ENCODE measurements at places on chromosomes 16 and 17.

GRCh38 chr16:21610006-21610544, 10.7 kb downstream of the METTL9 start:
- DNase-seq: no peak

GRCh38 chr17:42361781-42362186, 26.5 kb downstream of the STAT3 start:
- no peak for DNase-seq

GRCh38 chr17:39667262-39667944, 850 bp upstream of the PNMT start:
- no peak for DNase-seq

GRCh38 chr16:79451196-79451816, 149.2 kb downstream of the MAF start:
- DNase-seq: no peak

DNA sequence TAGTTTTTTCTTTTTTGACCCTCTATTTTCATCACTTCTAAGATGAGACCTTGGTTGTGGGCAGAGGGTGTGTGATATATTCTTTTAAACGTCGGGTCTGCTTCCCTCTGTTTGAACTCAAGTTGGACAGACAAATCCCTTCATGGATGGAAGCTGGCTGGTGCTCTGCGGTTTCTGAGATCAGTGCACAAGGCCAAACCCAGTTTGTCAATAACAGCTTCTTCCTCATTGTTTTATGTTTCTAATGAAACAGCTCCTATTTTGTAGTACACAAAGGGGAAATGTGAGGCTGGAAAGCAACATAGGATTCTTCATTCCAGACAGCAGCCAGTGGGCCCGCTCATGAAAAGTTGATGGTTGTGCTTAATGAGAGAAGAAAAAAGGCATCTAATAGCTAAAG, 159.6 kb downstream of the PRKCA start:
- DNase-seq: no peak

GRCh38 chr17:27596566-27597187, 34.3 kb upstream of the LGALS9 start:
- no peak for DNase-seq

DNA sequence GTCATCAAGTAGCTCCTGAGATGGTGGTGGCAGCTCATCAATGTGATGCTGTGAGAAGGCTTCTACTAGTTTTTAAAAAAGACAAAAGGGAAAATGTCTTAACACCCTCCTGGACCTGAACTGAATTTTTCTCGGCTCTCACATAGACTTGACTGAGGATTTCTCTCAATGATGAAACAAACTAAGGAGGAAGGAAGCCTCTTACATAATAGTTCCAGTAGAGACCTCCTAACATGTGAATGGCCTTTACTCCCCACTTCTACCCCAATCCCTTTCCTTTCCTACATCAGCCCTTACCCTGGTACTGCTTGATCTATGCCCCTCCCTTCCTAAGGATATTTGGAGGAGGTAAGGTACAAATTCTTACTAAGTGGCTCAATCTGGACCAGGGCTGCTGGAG, 54.8 kb upstream of the MTMR4 start:
- no peak for DNase-seq

DNA sequence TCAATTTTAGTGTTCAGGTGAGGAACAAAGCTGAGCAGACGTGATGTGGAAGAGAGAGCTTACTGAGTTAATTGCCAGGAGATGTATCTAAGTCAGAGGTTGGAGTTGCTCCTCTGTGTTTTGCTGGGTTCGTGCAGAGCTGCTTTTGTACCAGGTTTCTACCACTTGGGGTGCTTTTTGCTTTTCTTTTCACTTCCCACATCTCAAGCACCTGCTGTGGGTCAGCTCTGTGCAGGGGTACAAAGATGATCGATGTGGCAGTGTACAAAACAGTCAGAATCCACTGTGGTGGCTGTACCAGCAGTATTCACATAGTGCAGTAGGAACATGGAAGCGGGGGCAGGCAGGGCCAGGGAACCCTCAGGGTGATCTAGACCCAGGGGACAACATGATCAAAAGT, 14.8 kb downstream of the UNK start:
- DNase-seq: no peak

DNA sequence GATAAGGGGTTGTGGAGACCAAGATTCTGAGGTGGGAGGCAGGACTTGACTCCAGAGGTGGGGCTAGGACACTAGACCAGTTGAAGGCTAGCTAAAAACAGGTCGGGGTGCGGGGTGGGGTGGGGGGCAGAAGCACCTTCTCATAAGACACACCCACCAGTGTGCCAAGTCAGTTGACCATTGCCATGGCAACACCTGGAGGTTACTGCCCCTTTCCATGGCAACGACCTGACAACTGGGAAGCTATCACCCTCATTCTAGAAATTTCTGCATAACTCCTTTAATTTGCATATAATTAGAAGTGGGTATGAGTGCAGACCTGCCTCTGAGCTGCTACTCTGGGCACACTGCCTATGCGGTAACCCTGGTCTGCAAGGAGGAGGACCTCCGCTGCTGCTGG, 53.9 kb upstream of the ALOX12 start:
- no peak for DNase-seq

GRCh38 chr16:84714028-84714427, 14.2 kb downstream of the USP10 start:
- DNase-seq: no peak

DNA sequence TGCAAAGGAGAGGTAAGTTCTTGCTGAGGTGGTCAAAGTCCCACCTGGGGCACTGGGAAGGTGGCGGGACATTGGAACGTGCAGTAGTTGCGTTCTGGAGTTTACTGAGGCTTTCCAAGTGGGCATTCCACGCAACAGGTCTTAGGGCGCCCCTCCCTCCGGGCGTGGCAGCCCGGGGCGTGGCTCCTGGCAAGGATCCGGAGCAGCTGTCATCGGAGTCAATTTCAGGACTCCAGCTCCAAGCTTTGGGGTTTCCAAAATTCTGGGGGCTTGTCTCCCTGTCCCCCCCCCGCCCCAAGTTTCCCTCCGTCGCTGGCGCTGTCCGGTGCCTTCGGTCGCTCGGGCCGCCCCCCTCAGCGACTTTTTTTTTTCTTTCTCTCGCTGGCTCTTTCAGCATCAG, 43.1 kb upstream of the AMZ2 start:
- no peak for DNase-seq

DNA sequence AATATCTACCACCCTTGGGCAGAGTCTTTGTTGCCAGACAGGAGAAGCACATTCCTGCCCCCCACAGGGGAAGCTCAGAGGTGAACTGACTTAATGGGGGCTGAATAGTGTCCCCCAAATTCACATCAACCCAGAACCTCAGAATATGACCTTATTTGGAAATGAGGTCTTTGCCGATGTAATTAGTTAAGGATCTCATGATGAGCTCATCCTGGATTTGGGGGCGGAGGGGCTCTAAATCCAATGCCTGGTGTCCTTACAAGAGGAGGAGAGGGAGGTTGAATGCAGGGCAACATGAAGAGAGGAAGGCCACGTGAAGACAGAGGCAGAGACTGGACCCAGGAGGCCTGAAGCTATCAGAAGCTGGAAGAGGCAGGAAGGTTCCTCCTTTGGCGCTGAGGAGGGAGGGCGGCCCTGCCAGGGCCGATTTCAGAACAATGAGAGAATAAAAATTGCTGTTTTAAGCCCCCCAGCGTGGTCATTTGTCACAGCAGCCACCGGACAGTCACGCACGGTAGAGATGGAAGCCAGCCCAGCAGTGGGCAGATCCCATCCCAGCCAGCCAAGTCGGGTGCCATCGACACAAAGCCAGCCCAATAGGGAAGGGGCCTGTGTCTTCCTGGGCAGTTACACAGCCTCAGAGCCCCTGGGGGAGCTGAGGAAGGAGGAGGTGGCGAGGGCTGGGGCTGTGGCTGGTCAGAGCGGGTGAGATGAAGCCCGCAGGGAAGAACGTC, 21.3 kb downstream of the C16orf74 start:
- no peak for DNase-seq

DNA sequence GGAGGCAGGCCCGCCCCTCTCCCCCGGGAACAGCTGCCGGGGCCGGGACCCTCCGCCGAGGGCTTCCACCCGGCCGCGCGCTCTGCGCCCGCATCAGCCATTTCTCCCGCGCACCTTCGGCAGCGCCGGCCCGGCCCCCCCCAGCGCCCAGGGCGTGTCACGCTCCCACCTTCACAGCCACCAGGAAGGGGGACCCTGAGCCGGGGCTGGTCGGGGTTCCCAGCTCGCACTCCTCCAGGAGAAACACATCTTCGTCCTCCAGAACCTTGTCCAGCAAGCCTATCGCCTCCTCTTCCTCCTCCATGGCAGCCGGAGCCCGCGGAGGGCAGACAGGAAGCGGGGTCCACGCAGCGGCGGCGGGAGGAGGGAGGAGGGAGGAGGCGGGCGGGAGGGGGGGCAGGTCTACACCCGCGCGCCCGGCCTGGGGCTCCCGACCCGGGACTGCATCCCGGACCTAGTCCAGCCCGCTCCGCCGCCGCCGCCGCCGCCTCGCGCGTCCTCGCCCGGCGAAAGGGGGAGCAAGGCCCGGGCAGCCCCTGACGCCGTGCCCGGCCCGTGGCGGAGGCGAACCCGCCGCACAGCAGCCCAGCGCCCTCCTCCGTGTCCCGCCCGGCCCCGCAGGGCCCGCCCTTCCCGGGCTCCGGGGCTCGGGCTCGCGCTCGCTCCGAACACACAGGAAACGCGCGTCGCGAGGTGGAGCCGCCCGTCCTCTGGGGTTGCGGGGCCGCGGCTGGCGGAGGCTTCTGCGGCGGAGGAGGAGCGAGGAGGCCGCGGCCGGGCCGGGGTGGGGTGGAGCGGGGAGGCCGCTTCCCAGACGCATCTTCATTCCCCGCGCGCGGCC, 70.8 kb downstream of the ABR start:
- DNase-seq: peak; percentile 55

- DNase-seq: no peak
Measured at GRCh38 chr17:33686171-33686570, 393.1 kb upstream of the ASIC2 start.

- DNase-seq: no peak
Measured at GRCh38 chr16:67959536-67960329, 8.7 kb downstream of the SLC12A4 start.

GRCh38 chr17:37661400-37662014, 18.3 kb upstream of the DDX52 start:
- DNase-seq: no peak

DNA sequence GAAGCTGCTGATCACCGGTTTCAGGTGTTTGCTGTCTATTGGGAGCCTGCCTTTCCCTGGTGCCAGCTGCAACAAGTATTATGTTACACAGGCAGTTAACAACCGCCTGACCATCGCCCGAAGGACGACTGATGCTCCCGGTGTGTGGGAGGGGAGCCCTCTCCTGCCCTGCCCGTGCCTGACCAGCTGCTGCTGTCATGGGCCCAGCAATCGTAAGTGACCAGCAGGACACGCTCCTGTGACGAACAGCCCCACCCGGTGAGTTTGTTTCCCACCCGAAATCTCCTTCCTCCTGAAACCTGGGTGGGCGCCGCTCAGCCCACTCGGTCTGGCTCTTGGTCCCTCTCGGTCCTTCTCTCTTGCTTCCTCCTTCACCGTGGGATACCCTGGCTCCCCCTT, 17.9 kb upstream of the UBE2I start:
- DNase-seq: no peak

DNA sequence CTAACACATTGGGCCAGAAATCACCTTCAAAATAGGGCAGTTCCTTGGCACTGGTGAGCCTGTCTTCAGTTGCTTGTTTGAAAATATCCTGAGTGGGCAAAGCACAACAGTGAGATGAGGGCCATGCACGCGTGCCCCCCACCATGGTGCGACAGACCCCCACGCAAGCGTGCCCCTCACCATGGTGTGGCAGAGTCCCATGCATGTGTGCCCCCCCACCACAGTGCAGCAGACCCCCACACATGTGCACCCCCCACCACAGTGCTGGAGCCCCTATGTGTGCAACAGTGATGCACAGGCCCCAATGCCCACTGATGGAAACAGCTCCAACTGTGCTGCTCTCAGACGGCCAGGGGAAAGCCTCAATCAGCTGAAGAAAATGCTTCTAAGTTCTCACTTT, 18.8 kb upstream of the TRAP1 start:
- no peak for DNase-seq

- no peak for DNase-seq
Measured at GRCh38 chr17:3594051-3594800, 15.0 kb downstream of the TRPV1 start.

DNA sequence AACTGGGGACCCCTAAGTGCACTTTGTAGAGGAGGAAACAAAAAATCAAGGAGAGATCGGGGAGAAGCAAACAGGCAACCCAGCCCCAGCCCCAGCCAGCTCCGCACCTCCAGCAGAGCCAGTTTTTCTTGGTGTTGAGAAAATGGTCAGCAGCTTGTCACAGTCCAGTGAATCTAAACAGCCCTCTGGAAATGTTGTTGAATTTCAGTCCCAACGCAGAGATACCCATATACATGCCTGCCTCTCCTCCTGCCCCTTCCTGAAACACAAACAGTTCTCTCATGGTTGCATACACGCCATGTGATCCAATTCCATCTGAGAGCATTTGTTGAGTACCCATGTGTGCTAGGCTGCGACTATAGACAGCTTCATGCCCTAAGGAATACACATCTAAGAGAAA, 42.4 kb upstream of the LHX1 start:
- DNase-seq: no peak

- no peak for DNase-seq
Measured at GRCh38 chr17:48760411-48760810, 31.9 kb upstream of the HOXB13 start.

GRCh38 chr17:39144416-39144840, 7.0 kb downstream of the PLXDC1 start:
- DNase-seq: no peak

DNA sequence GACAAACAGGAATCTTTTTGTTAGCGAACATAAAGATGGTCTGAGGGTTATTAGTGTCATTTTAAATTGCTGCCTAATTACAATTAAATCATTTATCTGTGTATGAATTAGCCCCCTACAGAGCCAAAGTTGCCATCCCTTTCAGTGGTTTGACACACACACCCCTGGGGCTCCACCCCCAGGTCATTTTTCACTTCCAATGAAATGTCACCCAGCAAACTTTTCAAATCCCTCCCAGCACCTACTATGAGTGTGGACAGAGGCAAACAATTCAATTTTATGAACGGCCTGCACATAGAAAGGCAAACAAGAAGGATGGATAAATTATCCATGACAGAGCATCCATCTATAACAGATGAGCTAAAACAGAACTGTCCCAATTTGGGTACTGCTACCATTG, 2.4 kb downstream of the MYH10 start:
- no peak for DNase-seq

All from memory B cell (primary cell).